ENCODE measurements at places on chromosomes 1 and 21.

- DNase-seq = no peak
Measured at GRCh38 chr1:1157033-1157365, 16.7 kb upstream of the TTLL10 start.

DNA sequence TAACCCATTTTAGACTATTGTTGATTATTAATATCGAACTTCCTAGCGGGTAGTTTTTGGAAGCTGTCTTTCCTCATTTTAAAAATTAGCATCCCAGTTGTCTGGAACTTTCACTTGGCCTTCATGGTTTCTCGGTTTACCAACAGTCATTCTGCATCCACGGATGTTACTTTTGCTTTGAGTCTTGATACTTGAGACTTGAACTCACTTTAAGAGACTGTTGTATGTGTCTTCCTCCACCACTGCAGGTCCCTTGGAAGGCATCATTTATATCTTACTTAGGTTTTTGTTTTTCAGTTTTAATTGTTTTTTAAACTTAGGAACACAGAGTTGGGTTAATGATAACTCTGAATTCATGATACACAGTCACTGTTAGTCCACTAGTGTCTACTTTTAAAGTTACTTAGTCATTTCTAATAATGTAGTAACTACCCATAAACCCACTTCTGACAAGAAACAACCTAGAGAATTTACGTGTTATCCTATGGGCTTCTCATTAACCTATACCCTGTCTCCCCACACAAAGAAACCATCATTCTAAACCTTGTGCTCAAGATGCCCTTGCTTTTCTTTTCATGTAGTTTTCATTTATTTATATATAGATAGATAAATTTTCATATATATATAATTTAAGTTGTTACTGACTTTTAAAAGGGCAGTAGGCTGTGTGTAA is 152.6 kb downstream of the ZP4 start:
- no peak for DNase-seq

DNA sequence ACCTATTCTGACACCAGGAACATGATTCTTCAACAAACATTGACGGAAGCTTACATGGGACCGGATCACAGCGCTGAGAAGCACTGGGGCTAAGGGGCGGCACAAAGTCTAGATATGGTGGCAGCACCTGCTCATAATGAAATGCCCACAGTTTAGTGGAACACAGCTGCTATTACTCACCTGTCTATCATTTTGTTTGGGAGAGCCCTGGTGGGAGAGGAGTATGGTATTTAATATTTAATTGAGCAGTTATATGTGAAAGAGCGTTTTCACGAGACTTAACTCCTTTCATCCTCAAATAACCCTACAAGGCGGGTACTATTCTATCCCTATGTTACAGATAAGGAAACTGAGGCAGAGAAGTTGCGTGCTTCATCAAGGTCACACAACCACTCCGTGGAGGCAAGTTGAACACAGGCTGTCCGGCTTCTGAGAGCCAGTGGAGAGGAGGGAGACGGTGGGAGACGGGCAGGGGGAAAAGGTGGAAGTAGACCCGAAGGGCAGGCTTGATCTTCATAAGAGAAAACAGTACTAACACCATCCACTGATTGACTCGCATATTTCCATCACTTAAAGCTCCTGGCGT is 790 bp upstream of the TSNAX start:
- no peak for DNase-seq

- DNase-seq = no peak
Measured at GRCh38 chr1:113041569-113042284, 31.3 kb upstream of the LRIG2 start.

DNA sequence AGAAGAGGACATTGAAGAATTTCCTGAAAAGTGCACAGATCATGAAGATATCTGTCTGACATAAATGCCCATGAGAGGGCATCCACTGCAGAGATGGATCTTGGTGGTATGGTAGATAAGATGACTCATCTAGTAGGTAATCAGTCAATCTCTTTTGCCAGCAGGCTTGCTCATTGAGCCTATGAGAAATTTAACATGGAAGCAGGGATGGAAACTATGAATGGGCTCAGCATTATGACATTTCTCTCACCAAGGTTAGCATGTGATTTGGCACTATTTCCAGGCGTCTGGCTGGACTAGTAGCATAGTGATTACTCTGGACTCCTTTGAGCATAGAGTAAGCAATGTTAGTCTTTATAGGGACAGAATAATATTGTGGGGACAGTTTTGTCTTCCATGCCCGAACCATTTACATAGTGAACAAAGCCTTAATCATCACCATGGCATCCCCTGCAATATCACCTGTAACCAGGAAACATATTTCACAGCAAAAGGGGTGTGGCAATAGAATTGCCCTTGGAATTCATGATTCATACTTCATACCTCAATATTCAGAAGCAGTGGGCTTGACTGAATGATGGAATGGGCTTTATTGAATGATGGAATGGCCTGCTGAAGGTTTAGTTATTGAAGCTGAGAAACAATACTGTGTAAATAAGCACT is 7.3 kb downstream of the OR2C3 start:
- DNase-seq = no peak

- DNase-seq = no peak
Measured at GRCh38 chr1:162498496-162498810, 835 bp downstream of the UHMK1 start.

DNA sequence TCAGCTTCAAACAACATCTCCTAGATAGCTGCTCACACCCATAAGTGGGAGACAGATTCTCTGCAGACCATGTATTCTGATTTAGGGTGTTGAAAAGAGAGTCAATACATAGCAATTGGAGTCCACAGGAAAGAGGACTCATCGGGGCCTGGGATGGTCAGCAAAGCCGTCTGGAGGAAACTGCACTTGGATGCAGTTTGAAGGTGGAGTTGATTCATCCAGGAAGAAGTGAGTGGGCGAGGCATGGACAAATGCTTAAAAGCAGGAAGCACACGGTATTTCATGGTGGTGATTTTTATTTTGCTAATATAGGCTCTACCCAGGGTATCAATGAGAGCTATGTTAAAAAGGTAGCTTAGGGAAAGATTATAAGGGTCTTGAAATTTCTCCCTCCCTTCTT is 36.8 kb upstream of the DIRAS3 start:
- no peak for DNase-seq

GRCh38 chr1:98045211-98045766 is 124.5 kb upstream of the DPYD start:
- DNase-seq = no peak

DNA sequence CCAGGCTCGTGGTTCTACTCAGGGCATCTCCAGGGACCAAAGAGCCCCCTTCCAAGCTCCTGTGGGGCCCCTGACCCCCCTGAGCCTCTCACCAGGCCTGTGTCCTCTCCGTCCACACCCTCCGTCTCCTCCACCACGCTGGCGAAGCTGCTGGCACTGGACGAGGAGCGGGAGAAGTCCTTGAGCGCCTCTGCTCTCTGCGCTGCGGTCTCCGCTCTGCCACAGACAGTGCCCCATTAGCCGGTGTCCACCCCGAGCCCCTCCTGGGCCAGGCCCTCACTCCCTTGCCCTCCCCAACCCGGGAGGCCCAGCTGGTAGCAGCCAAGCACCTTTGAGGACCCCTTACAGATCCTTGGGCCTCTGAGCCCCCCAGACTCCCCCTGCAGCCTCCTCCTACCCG is 69.8 kb downstream of the RAP1GAP start:
- no peak for DNase-seq
